ENCODE measurements at places on chromosomes 3 and 15. TPM values are rescaled to one million over a fixed set of nuclear protein-coding genes. Genes with fewer than 3 reads are reported as not detected.

- H3K27ac ChIP-seq = peak overlapping the region; percentile 71
- H3K4me3 ChIP-seq = no peak overlapping the region
- no peak for ATAC-seq
- no peaks in the 10 kb centered on the region for H3K27me3 ChIP-seq
These were observed 30.1 kb downstream of the BDH1 start for GRCh38 chr3:197525706-197526105.

DNA sequence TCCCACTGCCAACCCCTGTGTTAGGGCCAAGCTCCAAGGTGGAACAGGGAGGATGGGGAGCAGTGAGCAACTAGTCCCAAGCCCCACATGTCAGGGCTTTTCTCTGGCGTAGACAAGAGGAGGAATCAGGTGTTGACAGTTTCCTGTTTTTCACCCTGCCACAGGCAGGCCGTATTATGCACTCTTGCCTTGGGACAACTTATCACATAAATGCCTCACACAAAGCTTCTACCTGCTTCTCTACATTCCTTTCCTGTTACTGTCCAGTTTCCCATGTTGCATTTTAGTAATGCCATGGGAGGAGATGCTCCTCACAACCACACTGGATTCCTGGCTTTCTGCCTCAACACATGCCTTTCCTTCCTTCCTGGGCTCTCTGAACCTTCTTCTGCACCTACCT lies 381.2 kb upstream of the ATP11B start:
- no peak overlapping the region for H3K27ac ChIP-seq
- no peaks in the 10 kb centered on the region for H3K36me3 ChIP-seq
- H3K4me3 ChIP-seq = no peak overlapping the region

RETNLB gene
- total RNA-seq = not detected

- H3K27me3 ChIP-seq = no peaks in the 10 kb centered on the region
- H3K36me3 ChIP-seq = peaks cover 49% of the 10 kb centered on the region
- H3K27ac ChIP-seq = no peak overlapping the region
- no peaks in the 10 kb centered on the region for H3K4me1 ChIP-seq
- H3K4me3 ChIP-seq = no peak overlapping the region
- no peak for ATAC-seq
These were observed 66.5 kb downstream of the NME9 start for GRCh38 chr3:138263104-138263503.

TMEM212 gene
- not detected for total RNA-seq

DNA sequence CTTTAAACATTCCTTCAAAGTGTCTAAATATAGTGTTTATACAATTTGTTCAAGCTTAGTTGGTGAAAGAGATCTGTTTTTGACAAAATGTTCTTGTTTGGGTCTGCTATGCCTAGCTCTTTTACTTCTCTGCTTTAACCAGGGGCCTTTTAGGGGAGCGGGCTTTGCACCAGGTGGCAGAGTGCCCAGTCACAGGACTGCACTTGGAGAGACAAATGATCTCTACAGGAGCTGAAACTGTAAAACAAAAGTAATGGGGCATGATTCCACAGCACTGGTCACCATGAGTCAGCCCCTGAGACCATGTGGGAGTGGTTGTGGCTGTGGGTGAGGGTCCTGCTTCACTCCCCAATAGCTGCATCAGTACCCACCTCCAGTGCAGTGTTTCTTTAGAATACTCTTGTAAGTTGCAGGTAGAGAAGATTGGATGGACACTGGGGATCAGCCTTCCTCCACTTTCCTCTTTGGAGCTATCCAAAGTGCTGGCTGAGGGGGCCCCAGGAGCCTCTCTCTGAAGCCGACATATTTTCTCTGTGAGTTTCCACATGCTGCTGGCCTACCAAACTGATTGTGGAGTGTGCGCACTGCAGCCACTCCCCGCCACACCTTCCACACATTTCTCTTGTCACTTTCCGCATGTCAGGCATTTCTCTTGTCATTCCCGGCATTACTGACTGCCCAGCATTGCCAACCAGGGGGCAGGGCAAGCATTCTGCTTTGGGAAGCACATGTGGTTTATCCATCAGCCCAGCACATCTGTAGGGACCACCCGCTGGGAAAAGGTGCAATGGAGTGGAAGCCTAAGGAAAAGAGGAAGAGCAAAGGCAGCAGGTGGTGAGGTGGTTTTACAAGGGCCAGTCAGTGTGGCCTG lies 110.0 kb downstream of the EPHB1 start:
- peak overlapping the region; percentile 72 for H3K27ac ChIP-seq
- peak overlapping the region; percentile 22 for H3K4me3 ChIP-seq
- ATAC-seq = peak; percentile 16
- H3K36me3 ChIP-seq = peaks cover 5% of the 10 kb centered on the region

DNA sequence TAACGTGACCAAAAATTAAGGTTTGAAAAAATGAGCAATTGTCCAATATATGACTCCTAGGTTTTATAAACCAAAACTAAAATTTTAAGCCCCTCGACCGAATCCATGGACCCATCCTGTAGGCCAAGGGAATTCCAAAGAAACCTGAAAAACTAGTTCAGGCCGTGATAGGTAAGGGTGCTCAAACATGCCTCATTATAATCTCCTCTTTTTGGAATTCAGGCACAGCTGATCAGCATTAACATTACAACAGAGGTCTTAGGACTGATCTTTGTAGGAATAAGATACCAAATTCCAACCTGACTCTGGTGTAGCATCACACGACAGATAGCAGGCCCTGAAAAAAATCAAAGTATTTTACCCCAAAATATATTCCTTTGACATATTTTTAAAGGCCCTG lies 155.7 kb downstream of the NEK10 start:
- H3K36me3 ChIP-seq = no peaks in the 10 kb centered on the region
- H3K27ac ChIP-seq = no peak overlapping the region
- no peaks in the 10 kb centered on the region for H3K4me1 ChIP-seq
- H3K27me3 ChIP-seq = no peaks in the 10 kb centered on the region
- no peak for ATAC-seq
- H3K4me3 ChIP-seq = no peak overlapping the region

DNA sequence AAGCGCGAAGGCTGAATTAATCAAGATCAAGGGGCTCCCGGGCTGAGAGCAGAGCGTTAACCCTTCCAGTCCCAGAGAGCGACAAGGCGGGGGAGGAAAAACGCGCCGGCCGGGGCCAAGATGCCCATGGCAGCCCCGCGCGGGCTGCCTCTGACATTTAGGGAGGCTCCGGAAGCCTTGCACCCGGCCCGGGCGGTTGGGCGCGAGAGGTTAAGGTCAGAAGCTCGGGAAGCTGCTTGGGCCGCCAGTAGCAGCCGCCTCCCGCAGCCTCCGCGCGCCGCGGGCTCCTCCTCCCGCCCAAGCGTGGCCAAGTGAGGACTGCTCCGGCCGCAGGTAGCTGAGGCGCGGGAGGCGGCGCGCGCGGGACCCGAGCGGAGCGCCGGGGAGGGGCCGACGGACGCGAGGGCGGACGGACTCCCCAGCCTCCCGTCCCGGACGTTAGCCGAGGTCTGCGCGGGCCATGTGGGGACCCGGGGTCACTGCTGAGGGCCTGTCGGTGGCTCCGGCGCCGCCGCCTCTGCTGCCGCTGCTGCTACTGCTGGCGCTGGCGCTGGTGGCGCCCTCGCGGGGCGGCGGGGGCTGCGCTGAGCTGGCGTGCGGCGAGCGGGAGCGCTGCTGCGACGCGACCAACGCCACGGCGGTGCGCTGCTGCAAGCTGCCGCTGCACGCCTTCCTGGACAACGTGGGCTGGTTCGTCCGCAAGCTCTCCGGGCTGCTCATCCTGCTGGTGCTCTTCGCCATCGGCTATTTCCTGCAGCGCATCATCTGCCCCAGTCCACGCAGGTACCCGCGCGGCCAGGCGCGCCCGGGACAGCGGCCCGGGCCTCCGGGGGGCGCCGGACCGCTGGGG lies at the start of gene C3orf80:
Gene C3orf80, plus strand, starts transcription at position 247 of the 850 bp plus-strand sequence. Its CDS starts 214 bp downstream, at position 461.
- H3K36me3 ChIP-seq = no peaks in the 10 kb centered on the region
- no peaks in the 10 kb centered on the region for H3K4me1 ChIP-seq
- H3K4me3 ChIP-seq = peak within 1 kb of the TSS; percentile 73
- H3K27me3 ChIP-seq = peaks cover 45% of the 10 kb centered on the region
- no peak within 1 kb of the TSS for H3K27ac ChIP-seq

DNA sequence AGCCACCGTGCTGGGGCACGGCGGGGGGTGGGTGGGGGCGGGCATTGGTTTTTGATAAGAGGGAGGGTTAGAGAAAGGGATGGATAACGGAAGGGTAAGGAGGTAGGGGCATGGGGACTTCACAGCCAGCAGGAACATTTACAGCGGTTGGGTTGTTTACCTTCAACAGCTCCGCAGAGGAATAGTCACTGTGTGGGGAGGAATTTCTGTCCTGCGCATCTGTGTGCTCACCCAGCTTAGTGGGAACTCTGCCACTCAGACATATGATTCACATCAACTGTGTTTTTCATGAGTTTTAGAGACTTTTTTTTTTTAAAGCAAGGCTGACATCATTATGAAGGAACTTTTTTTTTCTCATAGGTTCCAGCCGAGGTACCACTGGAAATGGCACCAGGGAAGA lies 19.6 kb downstream of the CHRD start:
- no peaks in the 10 kb centered on the region for H3K4me1 ChIP-seq
- no peak overlapping the region for H3K27ac ChIP-seq
- H3K4me3 ChIP-seq = no peak overlapping the region

ZNF662 gene
- 0.06 TPM for total RNA-seq

VEPH1 gene
- total RNA-seq = not detected

DNA sequence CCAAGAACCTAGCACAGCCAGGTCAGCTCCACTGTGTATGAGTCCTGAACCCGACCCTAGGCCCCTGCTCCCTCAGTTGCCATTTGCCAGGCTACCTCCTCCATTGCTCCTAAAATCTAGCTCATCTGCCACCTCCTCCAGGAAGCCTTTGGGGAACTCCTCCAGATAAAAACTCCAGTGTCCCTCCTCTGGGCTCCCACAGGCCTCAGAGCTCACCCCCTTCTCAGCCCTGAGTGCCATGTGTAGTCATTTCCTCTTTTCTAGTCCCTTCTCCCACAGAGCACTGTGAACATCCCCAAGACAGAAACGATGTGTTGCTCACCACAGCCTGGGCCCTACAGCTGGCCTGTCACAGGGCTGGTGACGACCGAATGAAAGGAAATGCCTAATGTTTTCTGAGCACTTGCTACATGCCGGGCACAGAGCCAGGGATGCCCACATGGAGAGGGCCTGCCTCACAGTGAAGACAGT lies 61.0 kb downstream of the IQSEC1 start:
- H3K4me1 ChIP-seq = peaks cover 62% of the 10 kb centered on the region
- peak overlapping the region; percentile 96 for H3K27ac ChIP-seq
- peak; percentile 75 for ATAC-seq
- peak overlapping the region; percentile 95 for H3K4me3 ChIP-seq

DNA sequence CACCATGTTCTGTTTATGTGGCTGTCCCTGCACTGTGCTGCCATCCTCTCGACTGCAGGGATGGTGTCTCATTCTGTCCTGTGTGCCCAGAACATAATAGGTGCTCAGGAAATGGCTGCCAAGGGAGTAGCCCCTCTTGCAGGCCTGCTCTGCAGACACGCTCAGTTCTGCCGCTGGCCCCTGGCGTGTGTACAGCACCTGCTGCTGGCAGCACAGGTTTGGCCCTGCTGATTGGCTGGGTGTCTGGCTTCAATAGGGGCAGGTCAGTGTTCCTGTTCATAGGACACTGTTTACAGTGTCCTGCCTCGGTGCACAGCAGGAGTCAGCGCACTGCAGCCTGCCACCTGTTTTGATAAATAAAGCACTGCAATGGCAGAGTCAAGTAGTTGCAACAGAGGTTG lies 146.9 kb downstream of the DNAJB8 start:
- no peak overlapping the region for H3K27ac ChIP-seq
- peaks cover 5% of the 10 kb centered on the region for H3K36me3 ChIP-seq
- peaks cover 24% of the 10 kb centered on the region for H3K4me1 ChIP-seq
- ATAC-seq = no peak

DNA sequence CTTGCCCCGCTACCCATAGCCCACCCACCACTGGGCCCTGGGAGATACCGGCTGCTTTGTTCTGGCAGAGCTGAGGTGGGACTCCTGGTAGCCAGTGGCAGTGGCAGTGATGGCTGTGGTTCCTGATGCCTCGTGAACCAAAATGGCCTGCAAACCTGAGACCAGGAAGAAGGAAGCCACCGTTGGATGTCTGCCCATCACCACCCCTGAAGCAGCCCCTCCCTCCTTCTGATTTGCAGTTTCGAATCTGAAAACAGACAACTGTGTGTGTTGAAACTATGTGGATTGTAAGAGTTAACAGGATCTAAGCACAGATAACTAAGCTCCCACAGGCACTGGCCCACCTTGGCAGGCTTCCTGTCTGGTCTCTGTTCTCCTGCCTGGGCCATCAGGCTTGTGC lies 66.6 kb downstream of the NUP210 start:
- peaks cover 16% of the 10 kb centered on the region for H3K4me1 ChIP-seq
- no peak for ATAC-seq
- H3K4me3 ChIP-seq = no peak overlapping the region
- H3K27ac ChIP-seq = peak overlapping the region; percentile 84
- no peaks in the 10 kb centered on the region for H3K27me3 ChIP-seq

SAXO2 gene
- not detected for total RNA-seq

DNA sequence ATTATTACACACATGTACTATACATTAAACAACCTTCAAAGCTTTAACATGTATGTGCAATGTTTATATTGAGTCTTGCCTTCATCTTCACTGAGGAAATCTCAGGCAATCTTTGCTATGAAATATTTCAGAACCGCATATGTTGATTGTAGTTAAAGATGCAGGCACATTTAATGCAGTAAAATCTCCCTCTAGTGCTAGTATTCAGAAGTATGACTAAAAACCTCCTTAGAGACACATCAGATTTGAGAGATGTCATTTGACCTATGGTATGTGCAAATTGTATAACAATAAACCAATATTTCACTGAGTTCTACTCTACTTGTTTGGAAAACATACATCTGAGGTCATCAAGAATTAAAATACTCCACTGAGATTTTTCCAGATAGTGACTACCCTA lies 123.8 kb upstream of the C15orf61 start:
- ATAC-seq = no peak
- no peaks in the 10 kb centered on the region for H3K4me1 ChIP-seq
- H3K36me3 ChIP-seq = no peaks in the 10 kb centered on the region
- H3K27me3 ChIP-seq = no peaks in the 10 kb centered on the region
- no peak overlapping the region for H3K4me3 ChIP-seq

RPP25 gene
- 2.4 TPM for total RNA-seq

GRCh38 chr3:100865442-100865841 lies 127.8 kb downstream of the ABI3BP start:
- ATAC-seq = no peak
- no peak overlapping the region for H3K27ac ChIP-seq
- H3K4me3 ChIP-seq = no peak overlapping the region

- ATAC-seq = no peak
- no peak overlapping the region for H3K27ac ChIP-seq
- H3K36me3 ChIP-seq = no peaks in the 10 kb centered on the region
- no peaks in the 10 kb centered on the region for H3K4me1 ChIP-seq
These were observed 13.4 kb upstream of the RAD18 start for GRCh38 chr3:8976540-8977182.

- H3K4me1 ChIP-seq = no peaks in the 10 kb centered on the region
- H3K4me3 ChIP-seq = no peak overlapping the region
- no peak for ATAC-seq
- H3K36me3 ChIP-seq = no peaks in the 10 kb centered on the region
- peaks cover 7% of the 10 kb centered on the region for H3K27me3 ChIP-seq
- no peak overlapping the region for H3K27ac ChIP-seq
These were observed 112.0 kb downstream of the UACA start for GRCh38 chr15:70651303-70651845.

Measured in activated T-helper 17 cell treated with anti-CD3 and anti-CD28 coated beads, Interleukin-2, amount 50 U/mL, for 72 hours (primary cell).